ENCODE measurements at places on chromosomes 11 and 22.

GRCh38 chr11:114172871-114173444 is 113.4 kb downstream of the ZBTB16 start:
- no peak for DNase-seq

GRCh38 chr11:108589136-108589535 is 4.4 kb downstream of the EXPH5 start:
- no peak for DNase-seq

DNA sequence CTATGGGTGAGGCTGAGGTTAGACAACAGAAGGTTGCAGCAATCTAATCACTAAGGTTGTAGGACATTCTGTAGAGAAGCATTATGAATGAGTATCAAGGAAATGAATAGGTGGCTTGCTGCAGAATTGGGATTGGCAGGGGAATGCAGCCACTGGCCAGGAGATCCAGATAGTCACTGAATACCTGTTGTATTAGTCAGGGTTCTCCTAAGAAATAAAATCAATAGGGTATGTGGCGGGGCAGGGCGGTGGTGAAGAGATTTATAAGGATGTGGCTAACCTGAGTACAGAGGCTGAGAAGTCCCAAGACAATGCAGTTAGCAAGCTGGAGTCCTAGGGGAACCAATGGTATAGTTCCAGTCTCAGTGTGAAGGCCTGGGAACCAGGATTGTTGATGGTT is 163.0 kb downstream of the SPON1 start:
- DNase-seq: no peak

DNA sequence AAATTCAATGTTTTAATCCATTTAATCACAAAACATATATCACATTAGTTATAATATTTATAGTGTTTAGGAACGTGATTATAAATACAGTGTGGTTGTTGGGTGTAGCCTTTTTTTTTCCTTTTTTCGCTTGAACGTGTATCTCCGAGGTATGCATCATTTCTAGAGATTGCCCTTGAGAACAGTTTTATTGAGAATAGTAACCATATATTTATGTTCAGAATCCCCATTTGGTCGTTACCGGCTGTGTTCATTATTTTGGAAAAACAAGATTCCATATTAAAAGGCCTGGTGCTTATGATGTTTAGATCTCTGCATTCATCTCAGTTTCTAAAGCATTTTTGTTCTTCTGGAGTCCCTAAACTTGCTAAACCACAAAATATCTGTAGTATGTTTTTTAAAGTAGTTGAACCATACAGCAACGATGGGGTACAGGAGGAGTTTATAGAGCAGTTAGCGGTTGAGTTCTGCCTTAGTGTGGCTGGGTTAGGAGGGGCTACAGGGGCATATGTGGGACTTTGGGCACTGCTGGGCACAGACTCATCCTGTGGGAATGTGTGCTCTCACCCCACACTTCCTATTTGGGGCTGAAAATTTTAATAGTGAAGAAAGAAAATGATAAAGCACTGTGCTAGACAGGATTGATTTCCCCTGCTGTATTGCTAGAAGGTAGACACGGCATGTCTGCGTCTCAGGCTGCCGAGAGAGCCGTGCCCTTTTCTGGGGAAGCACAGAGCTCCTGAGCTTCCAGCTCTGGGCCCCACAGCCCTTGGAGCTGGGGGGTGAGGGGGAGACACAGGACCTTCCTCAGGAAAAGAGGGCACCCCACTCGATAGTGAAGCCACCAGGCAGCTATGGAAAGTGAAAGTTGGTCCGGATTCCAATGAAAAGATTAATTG is 81.5 kb upstream of the PPARA start:
- DNase-seq: no peak

DNA sequence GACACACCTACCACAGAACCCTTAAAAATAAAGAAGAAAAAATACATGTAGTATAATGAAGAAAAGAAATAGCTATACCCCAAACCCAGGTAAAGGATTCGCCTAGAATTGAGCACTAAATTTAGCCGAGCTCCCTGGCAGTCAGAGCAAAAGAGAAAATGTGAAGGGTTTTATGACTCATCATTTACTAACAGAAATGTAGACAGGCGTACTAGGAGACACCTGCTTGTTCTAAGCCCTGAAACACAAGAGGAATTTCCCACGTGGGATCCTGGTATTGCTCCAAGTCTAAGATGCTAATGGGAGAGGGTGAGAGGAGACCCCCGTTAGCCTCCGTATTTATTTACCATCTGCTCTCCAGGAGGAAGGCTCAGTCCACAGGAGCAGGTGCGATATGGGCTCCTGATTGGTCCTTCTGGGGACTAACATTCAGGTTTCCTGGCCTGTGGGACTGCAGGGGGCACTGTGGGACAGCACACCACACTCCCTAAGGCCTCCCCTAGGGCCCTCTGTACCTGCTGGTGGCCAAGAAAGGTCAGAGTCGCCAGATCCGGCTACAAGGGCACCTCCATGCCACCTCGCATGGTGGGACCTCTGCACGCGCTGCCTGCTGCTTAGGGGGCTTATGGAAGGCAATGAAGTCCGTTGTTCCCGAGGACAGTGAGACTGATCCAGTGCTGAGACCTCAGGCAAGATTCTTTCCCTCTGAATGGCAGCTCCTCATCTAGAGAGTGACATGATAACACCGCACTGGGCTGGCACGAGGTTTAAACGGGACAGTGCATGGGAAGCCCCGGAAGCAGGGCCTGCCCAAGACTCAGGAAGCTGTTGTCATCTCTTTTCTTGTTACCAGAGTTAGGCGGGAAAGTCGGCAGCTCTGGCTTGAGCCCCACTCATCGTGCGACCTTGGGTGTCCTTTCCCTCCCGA is 25.8 kb downstream of the KCNC1 start:
- DNase-seq: no peak

Measured in activated naive CD4-positive, alpha-beta T cell treated with anti-CD3 and anti-CD28 coated beads, Interleukin-2, amount 50 U/mL, for 72 hours (primary cell).